ENCODE measurements at places on chromosomes 6 and 20.

DNA sequence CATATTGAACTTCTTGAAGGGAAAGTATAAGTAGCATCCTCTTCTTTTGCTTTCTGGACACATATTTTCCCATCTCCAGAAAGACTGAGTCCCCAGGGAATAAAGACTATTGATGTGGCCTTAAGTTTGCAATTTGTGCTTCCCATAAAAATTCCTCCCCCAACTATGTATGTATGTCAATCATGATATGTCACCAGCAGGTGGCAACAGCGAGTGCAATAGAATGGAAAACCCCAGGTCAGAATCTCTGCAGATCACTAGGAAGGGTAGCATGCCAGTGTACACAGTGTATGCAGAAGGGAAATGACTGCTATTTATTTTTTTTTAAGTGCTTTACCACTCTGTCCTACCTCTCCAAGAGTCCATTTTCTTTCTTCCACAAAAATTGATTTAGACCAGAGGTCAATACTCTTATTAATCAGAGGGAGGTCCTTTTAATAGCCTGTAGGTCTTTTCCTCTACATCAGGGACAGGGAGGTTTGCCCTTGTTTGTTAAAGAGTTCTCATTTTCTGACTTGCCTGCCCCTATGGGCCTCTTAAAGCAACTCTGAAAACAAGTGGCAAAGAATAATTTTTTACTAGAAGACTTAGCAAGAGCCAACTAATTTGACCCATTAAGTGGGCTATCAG, 61.4 kb downstream of the BMP2 start:
- no peak for DNase-seq

- DNase-seq = no peak
Measured at GRCh38 chr6:133309579-133309978, 68.4 kb downstream of the EYA4 start.

- DNase-seq = no peak
Measured at GRCh38 chr20:44187054-44187771, at the start of gene JPH2. Gene JPH2 (minus strand): TSS chr20:44187188. CDS start chr20:44186705, 483 bp downstream.

DNA sequence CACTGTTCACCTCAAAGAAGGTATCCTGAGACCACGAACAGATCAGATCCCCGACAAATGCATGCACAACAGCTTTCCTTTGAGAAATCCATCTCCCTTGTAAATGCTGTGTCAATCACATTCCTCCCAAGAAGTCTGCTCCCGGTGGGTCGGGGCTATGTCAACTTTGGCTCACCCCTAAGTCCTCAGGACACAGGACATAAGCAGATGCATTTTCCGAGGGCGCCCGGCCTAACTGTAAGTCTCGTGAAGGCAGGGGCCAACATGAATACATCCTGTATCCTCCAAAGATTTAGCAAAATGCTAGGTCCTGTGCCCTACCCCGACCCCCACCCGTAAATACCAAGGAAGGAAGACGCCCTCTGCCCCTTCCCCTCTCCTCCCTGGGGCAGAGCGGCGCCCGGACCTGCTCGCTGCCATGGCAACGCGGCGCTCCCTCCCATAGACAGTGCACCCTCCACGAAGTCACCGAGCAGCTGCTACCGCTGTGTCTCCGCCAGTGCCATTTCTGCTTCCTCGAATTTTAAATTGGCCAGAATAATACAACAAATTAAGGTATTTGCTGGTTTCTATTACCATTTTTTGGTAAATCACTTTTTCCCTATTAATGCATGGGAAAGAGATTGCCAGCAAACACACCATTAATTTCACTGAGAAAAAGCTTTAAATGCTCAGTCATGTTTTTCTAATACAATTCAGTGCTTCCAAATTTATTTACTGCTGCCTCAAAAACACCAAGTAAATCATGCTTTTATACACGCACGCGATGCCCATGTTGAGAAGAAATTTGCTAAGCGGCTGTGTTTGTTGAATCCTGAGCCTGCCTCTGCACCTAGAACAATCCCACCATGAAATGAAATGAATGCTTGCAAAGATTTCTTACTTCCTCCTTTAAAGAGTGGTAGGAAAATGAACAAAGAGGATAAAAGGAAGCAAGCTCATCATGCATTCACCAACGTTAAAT, 100.6 kb downstream of the PCSK2 start:
- DNase-seq = no peak

- no peak for DNase-seq
Measured at GRCh38 chr6:117718895-117719294, 43.6 kb downstream of the NUS1 start.

- DNase-seq = no peak
Measured at GRCh38 chr6:44554861-44555260, 167.4 kb downstream of the CDC5L start.

DNA sequence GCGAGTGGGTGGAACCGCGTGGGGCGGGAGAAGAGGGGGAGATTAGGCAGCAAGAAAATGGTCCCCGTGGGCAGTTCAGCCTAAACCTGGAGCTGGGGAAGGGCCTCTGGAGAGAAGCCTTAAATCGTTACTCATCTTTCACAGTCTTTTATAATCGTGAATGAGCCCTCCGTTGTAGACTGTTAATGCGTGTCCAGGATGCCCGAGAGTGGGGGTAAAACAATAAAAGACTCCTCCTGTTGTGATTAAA, 11.0 kb upstream of the ELOVL5 start:
- DNase-seq = no peak

Measured in D721Med (cell line).